ENCODE measurements at places on chromosomes 5 and 9.

DNA sequence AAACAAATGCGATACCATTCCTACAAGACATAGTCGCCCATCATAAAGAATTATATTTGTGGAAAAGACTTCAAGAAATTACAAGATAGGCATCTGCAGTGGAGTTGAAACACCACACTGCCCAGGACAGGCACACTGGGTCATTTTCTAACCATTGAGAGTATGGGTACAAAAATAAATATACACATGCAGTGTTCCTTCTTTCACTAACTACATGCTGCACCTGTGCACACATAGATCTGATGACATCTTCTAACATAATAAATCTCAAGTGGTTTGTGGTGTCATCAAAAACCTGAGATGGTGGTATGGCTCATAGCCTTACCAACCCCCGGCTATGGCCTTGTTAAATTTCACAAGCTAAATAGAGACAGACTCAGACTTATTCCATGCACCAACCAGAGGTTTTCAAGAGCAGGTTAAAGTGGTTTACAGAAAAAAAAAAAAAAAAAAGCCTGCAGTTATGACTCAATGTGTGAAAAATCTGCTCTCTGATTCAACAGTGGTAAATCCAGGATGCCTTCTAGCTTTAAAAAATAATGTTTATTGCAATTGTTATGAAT lies 12.4 kb upstream of the NFIB start:
- peak; percentile 63 for DNase-seq

- no peak for DNase-seq
These were observed 1.1 kb downstream of the PDCD1LG2 start for GRCh38 chr9:5511476-5511875.

DNA sequence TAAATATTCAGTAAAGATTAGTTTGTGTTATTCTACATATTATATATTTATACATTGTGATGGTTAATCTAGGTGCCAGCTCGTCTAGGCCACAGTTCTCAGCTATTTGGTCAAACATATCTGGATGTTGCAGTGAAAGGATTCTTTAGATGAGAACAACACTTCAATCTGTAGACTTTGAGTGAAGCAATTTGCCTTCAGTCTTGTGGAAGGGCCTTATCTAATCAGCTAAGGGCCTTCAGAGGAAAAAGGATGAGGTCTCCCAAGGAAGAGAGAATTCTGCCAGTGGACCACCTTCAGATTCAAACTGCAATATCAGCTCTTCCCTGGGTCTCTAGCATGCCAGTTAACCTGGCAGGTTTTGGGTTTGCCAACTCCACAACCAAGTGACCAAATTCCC lies 112.0 kb downstream of the SH3TC2 start:
- no peak for DNase-seq

DNA sequence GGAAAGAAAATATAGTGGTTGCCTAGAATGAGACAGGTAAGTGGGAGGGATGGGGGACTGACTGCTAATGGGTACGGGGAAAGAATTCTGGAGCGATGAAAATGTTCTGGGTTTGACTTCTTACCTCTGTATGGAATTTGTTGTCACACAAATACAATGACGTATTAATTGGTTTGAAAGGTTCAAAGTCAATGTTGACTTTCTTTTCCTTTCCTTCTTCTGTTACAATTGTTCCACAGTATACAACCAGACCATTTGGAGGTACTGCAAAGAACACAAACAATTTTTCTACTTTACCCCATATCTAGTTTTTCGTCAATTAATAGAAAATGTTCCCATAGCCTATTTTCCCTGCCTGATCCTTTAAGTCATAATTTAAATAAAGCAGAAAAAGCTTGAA lies 25.6 kb downstream of the ETF1 start:
- DNase-seq = no peak

DNA sequence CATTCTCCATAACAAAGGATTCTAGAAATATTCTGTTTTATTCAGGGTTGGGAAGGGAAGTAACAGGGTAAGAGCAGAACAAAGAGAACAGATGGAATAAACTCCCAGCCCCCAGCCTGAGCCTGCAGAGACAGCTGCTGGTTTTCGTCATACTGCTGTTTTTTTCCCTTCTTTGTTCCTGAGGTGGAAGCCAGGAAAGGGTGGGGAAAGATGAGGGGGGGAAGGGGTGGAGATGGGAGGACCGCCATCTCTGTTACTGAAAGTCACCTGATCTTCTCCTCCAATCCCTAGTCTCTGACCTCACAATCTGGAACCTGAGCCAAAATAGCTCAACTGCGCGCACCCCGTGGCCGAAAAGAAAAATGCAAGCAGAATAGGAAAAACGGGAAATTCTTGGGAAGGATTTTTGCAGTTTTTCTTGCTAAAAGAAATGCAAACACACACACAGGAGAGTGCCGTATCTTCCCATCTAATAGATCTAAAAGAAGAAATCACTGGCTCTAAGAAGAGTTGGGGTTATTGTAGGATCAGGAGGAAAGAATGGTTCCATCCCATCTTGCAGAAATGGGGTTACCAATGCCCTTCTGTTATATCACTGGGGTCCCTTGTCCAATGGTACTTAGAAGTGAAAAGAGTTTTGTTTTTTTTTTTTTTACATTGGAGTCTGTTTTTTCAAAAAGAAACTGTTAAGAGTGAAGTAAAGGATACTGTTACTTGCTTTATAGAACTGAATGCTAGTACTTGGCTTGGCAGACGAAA lies 57.9 kb downstream of the DIAPH1 start:
- DNase-seq = peak; percentile 97

- no peak for DNase-seq
These were observed 4.1 kb downstream of the TRIM23 start for GRCh38 chr5:65620021-65620420.

GRCh38 chr5:148849461-148849860 lies 23.1 kb downstream of the ADRB2 start:
- no peak for DNase-seq

GRCh38 chr5:136666970-136667620 lies 301.8 kb upstream of the TRPC7 start:
- no peak for DNase-seq

DNA sequence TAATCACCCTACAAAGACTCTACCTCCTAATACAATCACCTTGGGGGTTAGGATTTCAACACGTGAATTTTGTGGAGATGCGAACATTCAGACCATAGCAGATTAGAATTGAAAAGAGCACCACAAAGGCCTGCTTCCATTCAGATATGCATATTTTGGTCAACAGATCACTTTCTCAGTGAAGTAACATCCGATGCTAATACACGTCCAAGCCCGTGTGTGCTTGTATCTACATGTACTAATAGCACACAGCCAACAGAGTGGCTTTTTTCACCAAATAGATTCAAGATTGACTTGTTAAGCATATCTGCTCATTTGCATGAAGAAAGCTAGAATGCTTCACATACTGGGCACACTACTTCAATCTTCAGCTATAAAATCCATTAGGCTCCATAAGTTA lies 35.6 kb upstream of the SSBP2 start:
- DNase-seq = no peak

- DNase-seq = no peak
These were observed 2043.6 kb upstream of the C9orf72 start for GRCh38 chr9:29616844-29617243.

GRCh38 chr9:12826924-12827565 lies 52.2 kb downstream of the LURAP1L start:
- no peak for DNase-seq

- DNase-seq = no peak
These were observed 84.0 kb downstream of the OSMR start for GRCh38 chr5:38929838-38930237.

- DNase-seq = no peak
These were observed 107.3 kb downstream of the ZDHHC21 start for GRCh38 chr9:14585730-14586473.

DNA sequence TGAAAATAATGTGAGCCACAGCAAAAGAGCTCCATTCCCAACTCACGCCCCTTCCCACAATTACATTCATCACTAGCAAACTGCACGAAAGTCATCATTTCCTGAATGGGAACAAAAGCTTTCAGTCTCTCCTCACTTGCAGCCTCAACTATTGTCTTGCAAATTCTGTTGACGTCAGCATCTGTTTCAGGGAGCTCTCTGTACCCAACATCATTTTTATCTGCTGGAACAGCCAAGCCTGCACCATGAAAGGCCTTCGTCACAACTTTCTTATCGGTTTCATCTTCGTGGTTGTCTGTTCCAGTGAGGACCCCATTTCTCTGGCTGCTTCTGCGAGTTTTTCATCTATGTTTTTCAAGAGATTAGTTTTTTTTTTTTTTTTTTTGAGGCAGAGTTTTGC lies 14.3 kb upstream of the RNF130 start:
- DNase-seq = no peak

DNA sequence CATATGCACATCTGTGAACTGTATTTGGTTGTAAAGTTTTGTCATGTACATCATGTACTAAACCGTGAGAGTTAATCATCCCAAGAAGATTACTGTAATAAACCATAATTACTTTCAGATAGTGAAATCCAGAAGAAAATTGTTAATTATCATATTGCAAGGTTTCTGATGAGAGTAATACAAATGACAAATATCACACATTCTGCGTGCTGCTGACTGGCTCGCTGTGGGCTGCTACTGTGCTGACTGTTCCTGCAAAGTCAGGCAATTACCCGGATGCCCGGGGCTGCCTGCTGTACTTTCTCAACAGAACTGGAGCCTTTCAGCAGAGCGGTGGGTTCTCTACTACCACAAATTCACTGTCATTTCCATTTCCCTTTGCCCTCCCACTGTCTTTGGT lies 68.3 kb downstream of the SMARCA2 start:
- DNase-seq = no peak

DNA sequence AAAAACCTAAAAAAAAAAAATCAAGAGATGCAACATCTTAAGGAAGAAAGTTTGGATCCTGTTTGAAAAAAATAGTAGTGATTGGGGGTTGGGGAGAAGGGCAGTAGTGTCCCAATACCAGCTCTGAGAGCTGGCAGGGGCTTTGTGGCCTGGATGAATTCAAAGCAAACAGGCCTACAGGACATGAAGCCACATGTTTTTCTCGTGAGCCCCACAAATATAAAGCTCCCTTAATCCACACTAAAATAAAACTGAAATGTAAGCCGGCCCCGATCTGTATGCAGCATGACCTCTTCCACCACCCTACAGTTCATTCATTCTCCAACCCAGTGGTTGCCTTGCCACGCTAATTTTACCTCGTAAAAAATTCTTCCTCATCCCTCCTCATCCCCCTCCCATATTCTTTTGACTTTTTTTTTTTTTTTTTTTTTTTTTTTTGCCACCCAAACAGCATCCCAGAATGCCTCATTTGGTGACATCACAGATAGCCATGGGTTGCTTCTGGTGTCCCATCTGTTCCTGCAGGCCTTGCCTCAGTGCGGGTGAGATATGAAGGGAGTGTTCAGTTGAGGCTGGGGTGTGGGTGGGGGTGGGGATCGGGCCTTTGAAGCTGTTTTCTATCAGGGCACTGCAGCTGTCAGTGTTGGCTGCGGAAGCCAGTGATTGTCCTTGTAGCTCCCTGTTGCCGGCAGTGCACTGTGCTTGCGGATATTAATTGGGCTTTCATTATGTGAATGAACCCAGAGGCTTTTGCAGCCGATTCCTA lies 81.6 kb upstream of the NFIB start:
- DNase-seq = no peak

- DNase-seq = no peak
These were observed 1.1 kb upstream of the GNA14 start for GRCh38 chr9:77649109-77649812.

GRCh38 chr5:23411994-23412393 lies 95.4 kb upstream of the PRDM9 start:
- DNase-seq = peak; percentile 44

Data from skeletal muscle cell (primary cell).